ENCODE measurements at places on chromosomes 11 and 22. TPM values are rescaled to one million over a fixed set of nuclear protein-coding genes. Genes with fewer than 3 reads are reported as not detected.

EIF3F gene
- total RNA-seq = 343 TPM

ELF5 gene
- total RNA-seq = not detected

TMEM191C gene
- 1.2 TPM for total RNA-seq

MMP7 gene
- 22.7 TPM for total RNA-seq

TSG101 gene
- 124 TPM for total RNA-seq
